ENCODE measurements at places on chromosomes 7 and 10.

DNA sequence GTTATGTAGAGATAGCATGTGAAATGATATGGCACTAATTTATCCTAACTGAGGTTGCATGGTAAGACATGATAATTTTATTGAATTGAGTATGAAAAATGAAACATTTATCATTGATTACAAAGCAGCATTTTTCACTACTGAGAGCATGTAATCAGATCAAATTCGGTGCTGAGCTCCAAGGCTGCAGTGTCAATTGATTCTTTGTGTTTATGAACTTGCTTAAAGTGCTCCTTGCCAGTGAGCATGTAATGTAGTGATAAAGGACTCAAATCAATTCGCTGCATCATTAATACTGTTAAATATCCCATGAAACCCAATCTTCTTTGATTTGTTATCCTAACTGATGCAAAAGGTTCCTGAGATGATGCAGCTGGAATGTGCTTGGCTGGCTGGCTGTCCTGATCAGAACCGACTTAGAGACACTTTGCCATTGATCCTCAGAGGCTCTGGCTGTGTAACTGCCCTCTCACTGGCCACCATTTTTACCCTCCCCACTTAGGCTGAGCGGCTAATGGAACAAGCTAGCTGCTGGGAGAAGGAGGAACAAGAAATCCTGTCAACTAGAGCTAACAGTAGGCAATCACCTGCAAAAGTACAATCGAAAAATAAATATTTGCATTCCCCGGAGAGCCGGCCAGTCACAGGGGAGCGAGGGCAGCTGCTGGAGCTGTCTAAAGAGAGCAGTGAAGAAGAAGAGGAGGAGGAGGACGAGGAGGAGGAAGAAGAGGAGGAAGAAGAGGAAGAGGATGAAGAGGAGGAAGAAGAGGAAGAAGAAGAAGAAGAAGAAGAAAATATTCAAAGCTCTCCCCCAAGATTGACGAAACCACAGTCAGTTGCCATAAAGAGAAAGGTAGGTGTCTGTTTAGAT, 89.8 kb upstream of the SAMD8 start:
- no peak for DNase-seq

- DNase-seq = no peak
These were observed 1.8 kb upstream of the CPA5 start for GRCh38 chr7:130342701-130343380.

GRCh38 chr10:102135956-102136526, 3.2 kb downstream of the PPRC1 start:
- no peak for DNase-seq

DNA sequence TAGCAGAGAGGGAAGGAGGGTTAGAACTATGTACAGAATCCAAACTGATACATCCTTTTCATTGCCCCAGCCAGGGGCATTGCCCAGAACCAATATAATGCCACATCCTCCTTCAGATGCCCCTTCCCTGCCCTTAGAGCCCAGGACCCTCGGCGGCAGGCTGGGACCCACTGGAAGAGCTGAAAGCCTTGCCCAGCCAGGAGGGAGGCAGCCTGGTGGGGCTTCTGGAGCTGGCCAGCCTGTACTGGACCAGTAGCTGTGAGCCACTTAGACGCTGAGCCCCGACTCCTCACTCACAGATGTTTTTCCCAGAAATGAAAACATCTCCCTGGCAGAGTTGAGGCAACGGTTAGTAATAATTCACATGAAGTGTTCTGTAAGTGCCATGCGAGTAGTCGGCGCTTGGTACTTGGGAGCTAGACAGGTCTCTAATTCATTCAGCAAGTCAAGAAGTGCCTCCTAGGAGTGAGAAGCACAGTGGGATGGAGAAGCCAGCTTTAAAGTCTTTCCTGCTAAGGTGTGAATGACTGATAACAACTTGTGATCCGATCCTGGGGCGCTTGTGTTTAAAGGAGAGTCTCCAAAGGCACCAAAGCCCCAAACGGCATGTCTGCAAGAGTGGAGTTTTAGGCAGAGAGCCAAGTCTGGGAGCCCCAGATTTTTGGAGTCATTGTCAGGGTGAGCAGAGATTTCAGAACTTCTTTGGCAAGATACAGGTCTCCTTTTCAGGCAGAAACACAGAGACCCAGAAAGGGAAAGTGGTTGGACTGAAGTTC, 9.8 kb downstream of the VSIR start:
- DNase-seq = no peak

GRCh38 chr7:74544706-74545469, 91.2 kb downstream of the GTF2IRD1 start:
- DNase-seq = no peak

- DNase-seq = no peak
These were observed 462.5 kb downstream of the PTPRN2 start for GRCh38 chr7:158125091-158125490.

GRCh38 chr10:128759174-128759573, 633.0 kb upstream of the MKI67 start:
- no peak for DNase-seq

Data from GOT3 (cell line).